RPMI8226 (cell line): ENCODE measurements at places on chromosomes 1 and 21.

- DNase-seq, result no peak
Measured at GRCh38 chr1:50488876-50489275, 65.6 kb upstream of the DMRTA2 start.

GRCh38 chr1:10064416-10065343, 31.9 kb downstream of the UBE4B start:
- no peak for DNase-seq

GRCh38 chr1:90000934-90001676, 6.2 kb downstream of the ZNF326 start:
- no peak for DNase-seq

GRCh38 chr1:244311784-244312532, 139.8 kb downstream of the ADSS2 start:
- DNase-seq, result no peak

- no peak for DNase-seq
Measured at GRCh38 chr21:34910396-34910795, 138.7 kb downstream of the RUNX1 start.

- no peak for DNase-seq
Measured at GRCh38 chr1:4488018-4488417, 166.4 kb upstream of the AJAP1 start.

DNA sequence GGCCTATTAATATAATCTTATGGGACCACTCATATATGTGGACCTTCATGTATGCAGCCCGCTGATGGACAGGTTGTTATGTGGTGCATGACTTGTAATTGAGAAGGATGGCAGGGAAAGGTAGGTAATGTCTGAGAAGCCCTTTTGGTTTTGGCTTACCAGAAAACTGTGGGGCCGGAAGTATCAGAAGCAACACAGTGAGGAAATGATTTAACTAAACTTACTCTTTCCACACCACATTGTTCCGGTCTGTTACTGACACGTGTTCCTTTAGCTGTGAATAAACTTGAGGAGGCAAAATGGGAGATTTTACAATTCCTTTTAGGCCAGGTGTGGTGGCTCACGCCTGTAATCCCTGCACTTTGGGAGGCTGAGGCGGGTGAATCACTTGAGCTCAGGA, 32.4 kb downstream of the KIF1B start:
- DNase-seq, result no peak

- DNase-seq, result no peak
Measured at GRCh38 chr1:169465281-169465680, 20.5 kb downstream of the SLC19A2 start.

GRCh38 chr1:158552296-158552695, 1.9 kb downstream of the OR6Y1 start:
- no peak for DNase-seq

DNA sequence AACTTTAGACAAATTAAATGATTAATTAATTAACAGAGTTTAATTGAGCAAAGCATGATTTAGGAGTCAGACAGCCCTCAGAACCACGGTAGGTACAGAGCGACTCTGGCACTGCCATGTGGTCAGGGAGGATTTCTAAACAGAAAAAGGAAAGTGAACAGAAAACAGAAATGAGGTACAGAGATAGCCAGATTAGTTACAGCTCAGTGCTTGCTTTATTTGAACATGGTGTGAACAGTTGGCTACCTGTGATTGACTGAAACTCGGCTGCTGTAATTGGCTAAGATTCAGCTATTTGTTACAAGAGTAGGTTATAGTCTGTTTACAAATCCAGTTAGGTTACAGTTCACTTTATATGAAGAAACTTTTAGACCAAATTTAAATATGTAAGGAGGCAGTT, 163.0 kb upstream of the TNR start:
- DNase-seq, result no peak

GRCh38 chr1:38117444-38117887, 70.9 kb upstream of the POU3F1 start:
- DNase-seq, result peak; percentile 32
